ENCODE measurements at places on chromosomes 2 and 18.
A peak's percentile ranks its signal among the peaks of the same experiment; 100 is the strongest.

DNA sequence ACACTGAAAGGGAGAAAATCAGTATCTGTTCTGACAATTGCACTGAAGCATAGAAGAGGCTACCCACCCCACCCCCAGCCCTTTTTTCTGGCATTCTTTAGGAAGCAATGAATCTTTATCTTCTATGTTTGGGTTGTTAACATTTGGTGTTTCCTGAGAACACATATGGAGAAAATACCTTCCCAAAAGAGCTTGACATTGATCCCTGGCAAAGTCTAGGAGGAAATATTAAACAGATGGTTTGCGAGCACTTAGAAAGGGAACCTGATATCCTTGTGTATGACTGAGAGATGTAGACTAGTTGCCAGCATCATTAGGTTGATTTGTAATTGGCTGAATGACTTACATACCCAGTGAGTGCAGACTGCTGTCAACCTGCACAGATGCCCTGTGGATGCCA lies 42.9 kb downstream of the DOK1 start:
- DNase-seq, result no peak

DNA sequence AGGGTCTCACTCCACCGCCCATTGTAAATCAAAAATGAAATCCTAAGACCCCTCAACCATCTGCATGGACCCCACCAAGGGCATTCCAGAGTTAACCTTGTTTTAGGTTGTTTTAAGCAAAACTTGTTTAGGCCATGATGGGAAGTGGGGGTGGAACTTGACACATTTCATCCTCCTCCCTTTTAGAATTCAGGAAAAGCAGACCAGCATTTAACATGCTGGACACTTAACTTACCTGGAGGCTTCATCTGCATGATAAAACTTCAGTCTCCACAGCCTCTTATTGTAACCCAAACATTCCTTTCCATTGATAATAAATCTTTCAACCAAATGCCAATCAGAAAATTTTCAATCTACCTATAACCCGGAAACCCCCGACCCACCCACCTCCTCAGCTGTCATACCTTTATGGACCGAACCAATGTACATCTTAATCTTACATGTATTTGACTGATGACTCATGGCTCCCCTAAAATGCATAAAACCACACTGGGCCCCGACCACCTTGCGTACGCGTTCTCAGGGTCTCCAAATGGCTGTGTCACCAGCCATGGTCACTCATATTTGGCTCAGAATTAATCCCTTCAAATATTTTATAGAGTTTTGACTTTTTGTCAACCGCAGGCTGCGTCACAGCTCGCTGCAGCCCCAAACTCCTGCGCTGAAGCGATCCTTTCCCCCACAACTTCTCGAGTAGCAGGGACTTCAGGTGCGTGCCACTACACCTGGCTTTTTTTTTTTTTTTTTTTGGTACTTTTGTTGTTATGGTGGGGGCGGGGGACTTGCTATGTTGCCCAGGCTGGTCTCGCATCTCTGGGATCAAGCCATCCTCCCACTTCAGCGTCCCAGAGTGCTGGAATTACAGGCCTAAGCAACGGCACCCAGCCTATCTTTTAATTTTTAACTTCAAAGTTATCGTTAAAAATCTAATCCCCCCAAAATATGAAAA lies 917 bp downstream of the MPPE1 start:
- no peak for DNase-seq

- DNase-seq, result no peak
Observed at GRCh38 chr18:36897253-36897652, 68.3 kb downstream of the KIAA1328 start.

- no peak for DNase-seq
Observed at GRCh38 chr2:56334622-56335021, 150.8 kb downstream of the CCDC85A start.

DNA sequence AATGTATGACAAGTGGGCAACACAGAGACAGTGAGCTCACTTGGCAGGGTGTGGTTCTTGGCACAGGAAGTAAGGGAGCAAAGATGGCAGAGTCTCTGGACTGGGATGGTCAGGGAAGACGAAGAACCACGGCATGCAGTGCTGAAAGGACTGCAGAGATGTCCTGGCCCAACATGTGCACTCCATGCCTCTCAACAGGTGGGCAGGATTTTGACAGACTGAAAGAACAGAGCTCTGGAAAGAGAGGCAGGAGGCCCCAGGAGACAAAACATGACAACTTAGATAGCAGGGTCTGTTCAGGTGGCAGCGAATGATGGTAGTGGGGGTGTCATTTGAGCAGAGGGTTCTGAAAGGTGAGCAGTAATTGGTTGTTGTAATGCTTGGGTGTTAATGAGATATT lies 180.3 kb downstream of the FHOD3 start:
- no peak for DNase-seq

DNA sequence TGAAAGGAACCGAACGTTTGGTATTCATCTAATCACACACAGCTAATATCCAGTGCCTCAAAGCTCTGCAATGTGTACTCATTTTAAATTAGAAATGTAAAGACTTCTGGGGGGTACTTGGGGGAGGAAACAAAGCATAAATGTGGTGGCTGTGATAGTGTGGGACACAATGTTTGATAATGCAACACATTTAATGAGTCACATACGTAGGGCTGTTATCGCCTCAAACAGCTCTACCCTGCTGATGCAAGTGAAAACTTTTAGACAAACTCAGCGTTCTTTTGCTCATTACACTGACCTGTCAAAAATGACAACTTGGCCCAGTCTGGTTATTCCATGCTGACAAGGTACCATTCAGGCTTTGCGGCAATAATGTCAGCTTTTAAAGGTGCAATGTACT lies 1227.1 kb upstream of the CELF4 start:
- no peak for DNase-seq

GRCh38 chr2:10447300-10447894 lies 730 bp downstream of the ODC1 start:
- peak; percentile 47 for DNase-seq

- no peak for DNase-seq
Observed at GRCh38 chr2:187165936-187166610, 282.0 kb downstream of the CALCRL start.

DNA sequence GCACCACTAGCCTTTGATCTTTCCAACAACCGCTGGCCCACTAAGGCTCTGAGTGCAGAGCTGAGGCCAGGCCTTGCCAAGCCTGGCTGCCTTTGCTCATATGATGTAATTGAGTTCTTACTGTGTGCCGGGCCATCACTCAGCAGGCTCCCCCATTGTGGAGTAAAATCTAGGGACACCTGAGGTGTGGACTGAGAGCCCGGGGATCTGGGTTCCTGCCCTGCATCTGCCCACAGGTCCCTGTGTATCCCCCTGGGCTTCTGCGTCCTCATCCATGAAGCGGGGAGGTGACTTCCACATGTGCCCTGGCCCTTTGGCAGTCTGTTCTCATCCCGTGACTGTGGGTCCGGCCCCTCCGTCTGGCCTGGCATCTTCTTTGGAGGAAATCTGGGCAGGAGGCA lies 33.8 kb downstream of the GREB1 start:
- no peak for DNase-seq

DNA sequence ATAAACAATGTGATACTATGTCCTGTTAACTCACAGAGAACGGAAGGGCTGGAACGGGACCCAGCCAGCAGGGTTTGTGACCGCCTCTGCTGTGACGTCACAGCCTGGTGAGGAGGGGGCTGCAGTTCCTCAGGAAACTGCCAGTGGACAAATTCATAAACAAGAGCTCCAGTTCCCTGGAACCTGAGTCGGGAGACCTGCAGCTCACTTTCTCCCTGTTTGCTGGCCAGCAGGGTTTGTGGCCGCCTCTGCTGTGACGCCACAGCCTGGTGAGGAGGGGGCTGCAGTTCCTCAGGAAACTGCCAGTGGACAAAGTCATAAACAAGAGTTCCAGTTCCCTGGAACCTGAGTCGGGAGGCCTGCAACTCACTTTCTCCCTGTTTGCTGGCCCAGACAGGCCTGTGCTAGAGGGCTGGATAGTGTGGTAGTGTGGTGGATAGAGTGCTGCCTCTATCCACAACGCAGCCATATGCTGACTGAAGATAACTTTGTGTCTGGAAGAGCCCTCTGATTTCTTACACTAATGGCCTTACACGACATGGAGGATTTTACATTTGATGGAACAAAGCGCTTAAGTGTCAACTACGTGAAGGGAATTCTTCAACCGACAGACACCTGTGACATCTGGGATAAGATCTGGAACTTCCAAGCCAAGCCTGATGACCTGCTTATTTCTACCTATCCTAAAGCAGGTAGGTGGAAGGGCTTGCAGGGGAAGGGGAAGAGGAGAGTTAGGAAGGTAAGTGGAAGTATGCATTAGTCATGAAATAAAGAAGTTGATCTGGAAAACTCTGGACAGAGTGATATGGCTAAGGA lies at the start of gene SULT1C4:
TSS of gene SULT1C4 (plus strand) at position 140 of the 816 bp plus-strand sequence. CDS start at position 524, 384 bp downstream.
- DNase-seq, result peak; percentile 3

- no peak for DNase-seq
Observed at GRCh38 chr2:108145557-108146326, 94.0 kb upstream of the SULT1C3 start.

- no peak for DNase-seq
Observed at GRCh38 chr2:171824086-171824485, 70.0 kb downstream of the SLC25A12 start.

GRCh38 chr2:72914589-72915319 lies 2.6 kb upstream of the EMX1 start:
- DNase-seq, result no peak

DNA sequence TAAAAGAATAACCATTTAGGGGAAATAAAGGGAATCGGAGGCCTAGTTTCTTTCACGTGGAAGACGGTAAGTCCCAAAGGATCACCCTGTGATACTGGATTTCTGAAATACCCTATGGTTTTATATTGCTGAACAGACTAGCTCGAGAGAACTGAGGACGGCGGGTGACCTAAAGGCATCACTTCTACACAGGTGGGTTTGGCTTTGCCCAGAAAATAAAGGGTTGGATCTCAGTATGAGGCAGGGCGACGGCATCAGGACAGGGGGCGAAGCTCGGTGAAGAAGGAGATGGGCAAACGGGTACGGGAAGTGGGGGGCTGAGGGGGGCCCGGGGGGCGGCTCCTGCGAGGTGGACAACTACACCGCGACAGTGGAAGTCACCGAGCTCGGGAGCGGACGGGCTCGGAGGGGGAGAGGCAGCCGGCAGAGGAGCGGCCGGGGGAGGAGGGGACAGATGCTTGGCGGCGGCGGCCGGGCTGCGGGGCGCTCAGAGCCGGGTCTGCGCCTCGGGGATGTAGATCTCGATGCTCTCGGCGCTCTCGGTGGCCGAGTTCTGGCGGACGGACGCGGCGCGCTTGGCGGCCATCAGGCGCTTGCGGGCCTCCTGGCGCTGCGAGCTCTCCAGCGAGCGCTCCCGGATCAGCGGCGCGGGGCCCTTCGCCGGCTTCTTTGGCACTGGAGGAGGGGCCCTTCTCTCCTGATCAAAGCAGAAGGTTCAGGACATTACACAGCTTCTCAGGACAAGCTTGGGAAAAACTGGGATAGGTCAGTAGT lies 48.9 kb downstream of the TGIF1 start:
- no peak for DNase-seq

- DNase-seq, result no peak
Observed at GRCh38 chr2:54815148-54815539, 91.7 kb downstream of the EML6 start.

- DNase-seq, result no peak
Observed at GRCh38 chr2:216551234-216552068, 52.8 kb downstream of the RPL37A start.

DNA sequence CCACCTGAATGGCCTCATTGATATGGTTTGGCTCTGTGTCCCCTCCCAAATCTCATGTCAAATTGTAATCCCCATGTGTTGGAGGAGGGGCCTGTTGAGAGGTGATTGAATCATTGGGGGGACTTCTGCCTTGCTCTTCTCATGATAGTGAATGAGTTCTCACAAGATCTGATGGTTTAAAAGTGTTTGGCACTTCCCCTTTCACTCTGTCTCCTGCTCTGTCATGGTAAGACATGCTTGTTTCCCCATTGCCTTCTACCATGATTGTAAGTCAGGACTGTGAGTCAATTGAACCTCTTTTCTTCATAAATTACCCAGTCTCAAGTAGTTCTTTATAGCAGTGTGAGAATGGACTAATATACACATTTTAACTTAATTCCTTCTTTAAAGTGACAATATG lies 146.8 kb upstream of the KCNJ3 start:
- DNase-seq, result no peak

GRCh38 chr18:77127769-77128671 lies 4.6 kb downstream of the MBP start:
- DNase-seq, result no peak

DNA sequence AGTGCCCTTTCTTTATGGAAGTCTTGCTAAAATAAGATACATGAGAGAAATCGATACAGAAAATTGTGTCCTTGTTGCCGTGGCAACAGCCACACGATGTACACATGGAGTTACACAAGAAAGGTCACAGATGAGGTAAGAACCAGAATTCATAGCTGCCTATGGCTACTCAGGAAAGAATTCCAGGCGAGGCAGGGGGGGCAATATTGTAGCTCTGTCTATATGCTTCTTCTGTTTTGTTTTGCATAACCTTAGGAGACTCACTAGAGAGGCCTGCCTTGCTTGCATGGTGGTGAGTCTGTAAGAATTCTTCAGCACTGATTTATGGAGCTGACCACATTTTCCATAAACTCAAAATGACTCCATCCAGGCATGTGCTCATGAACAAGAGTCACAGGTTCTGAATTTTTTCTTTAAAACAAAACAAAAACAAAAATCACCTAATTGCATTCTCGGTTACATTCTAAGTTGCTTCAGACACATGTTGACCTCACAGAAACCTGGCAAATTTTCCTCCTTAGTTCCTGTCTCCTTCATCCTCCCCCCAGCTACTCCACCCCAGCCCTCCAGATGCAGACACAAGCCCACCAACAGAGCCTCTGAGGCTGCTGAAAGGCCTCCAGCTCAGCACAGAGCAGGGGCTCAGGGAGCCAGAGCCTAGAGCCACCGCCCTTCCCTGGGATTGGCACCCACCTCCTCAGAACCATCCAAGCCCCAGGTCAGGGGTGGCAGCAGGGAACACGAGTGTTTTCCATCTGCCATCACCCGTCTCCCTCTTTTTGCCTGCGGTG lies 183.5 kb downstream of the ANTXR1 start:
- no peak for DNase-seq

- no peak for DNase-seq
Observed at GRCh38 chr2:157898591-157898996, 22.5 kb upstream of the ACVR1 start.

GRCh38 chr2:217037353-217037752 lies 177.5 kb upstream of the TNP1 start:
- DNase-seq, result no peak

DNA sequence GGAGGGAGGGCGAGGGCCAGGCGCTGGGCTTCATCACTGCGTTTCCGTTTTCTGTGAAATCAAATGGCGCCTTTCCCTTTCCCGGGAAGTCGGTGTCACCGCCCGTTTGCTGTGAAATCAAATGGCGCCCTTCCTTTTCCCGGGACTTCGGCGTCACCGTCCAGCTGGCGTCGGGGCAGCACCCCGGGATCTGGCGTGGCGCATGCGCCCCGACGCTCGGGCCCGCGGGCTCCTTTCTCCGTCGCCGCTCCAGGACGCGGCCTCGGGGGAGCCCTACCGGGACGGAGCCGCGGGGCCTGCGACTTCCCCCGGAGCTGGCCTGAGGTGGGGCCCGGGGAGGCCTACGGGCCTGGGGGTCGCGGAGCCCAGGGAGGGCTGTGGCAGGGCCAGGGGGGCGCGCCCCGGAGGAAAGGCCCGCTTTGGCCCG lies at the start of gene FAM228A:
TSS of gene FAM228A (plus strand) at position 203 of the 427 bp plus-strand sequence. CDS start 428 bp downstream, outside the sequence.
- no peak for DNase-seq
